ENCODE measurements at places on chromosomes 7 and 10.

- DNase-seq = no peak
Observed at GRCh38 chr7:23211589-23211988, 29.7 kb downstream of the NUP42 start.

GRCh38 chr7:33433357-33433756 lies 304.0 kb downstream of the BBS9 start:
- DNase-seq = no peak

DNA sequence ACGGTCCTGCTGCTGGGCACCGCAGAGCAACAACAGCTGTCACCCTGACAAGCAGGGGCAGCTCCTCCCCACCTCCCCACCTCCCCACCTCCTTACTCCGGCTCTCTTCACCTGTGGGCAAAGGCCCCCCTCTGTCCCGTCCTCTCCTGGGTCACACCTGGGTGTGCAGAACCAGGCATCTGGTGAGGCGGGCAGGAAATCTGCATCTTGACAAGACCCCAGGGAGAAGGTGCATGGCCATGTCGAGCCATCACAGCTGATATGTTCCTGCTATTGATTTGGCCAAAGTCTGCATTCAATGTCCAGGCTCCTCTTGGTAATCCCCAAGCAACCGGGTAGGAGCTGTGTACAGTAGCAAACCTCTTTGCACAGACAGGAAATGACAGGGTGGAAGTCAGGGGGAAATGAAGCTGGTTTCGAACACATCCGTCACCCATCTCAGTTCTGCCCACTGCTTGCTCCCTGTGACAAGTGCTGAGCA lies 554.2 kb downstream of the DNAJB6 start:
- DNase-seq = no peak

DNA sequence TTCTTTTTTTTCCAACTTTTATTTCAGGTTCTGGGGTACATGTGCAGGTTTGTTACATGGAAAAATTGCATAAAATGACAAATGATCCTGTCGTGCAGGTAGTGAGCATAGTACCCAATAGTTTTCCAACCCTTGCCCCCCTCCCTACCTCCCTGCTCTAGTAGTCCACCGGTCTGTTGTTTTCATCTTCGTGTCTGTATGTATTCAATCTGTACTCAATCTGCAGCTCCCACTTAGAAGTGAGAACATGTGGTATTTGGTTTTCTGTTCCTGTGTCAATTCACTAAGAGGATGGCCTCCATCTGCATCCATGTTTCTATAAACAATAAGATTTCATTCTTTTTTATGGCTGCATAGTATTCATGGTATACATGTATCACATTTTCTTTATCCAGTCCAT lies 151.3 kb downstream of the C1GALT1 start:
- no peak for DNase-seq

- DNase-seq = no peak
Observed at GRCh38 chr10:72218325-72218724, 2.2 kb upstream of the ASCC1 start.

DNA sequence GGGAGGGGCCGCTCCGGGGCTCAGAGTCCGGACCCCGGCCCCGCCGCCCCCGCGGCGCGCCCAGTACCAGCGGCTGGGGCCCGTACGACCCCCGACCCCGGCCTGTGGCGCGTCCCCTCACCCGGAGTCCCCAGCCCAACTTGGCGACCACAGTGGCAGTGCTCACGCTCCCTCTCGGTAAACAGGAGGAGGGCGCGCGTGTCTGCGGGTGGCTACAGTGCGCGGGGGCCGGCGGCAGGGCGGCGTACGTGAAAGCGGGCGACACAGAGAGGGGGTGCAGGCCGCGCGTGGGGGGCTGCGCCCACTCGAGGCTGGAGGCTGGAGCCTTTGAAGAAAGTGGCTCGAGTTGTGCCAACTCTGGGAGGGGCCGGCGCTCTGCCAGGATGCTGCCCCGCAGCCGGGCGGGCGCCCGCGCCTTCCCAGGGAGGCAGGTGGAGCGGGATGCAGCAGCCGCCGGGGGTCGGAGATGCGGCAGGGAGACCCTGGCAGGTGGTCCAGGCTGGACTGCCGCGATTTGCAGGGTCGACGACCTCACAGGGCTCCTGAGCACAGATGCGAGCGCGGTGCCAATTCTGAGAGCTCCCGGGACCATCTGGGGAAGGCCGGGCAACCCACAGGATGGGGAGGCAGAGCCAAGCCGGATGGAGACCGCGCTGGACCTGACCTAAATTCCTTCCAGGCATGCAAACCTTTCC lies 655 bp downstream of the PTPRE start:
- DNase-seq = no peak

Measured in activated T-helper 9 cell treated with anti-CD3 and anti-CD28 coated beads, Interleukin-2, amount 50 U/mL, for 16 hours (primary cell).